ENCODE measurements at places on chromosomes 2 and 18.

DNA sequence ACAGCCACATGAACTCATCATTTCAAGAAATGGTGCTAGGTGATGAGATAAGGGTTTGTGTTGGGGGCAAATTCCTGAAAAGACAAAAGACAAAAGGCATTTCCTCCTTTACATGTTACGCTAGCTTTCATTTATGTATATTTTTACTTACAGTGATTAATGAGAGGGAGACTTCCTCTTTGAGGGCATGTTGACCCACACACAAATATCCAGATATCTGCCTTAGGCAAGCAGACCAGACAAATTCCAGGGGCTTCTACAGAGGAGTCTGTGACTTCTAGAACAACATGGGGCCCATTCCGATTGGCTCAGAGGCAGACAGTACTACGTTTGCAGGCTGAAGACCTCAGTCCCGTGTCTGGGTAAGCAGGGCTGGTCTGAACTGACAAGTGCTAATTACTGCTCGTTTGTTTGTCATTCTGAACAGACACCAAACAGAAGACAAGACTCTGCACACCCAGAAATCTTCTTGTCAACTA, 74.8 kb upstream of the ST6GAL2 start:
- DNase-seq: no peak

GRCh38 chr18:36015629-36016028, 43.1 kb downstream of the RMP24 start:
- DNase-seq: no peak

DNA sequence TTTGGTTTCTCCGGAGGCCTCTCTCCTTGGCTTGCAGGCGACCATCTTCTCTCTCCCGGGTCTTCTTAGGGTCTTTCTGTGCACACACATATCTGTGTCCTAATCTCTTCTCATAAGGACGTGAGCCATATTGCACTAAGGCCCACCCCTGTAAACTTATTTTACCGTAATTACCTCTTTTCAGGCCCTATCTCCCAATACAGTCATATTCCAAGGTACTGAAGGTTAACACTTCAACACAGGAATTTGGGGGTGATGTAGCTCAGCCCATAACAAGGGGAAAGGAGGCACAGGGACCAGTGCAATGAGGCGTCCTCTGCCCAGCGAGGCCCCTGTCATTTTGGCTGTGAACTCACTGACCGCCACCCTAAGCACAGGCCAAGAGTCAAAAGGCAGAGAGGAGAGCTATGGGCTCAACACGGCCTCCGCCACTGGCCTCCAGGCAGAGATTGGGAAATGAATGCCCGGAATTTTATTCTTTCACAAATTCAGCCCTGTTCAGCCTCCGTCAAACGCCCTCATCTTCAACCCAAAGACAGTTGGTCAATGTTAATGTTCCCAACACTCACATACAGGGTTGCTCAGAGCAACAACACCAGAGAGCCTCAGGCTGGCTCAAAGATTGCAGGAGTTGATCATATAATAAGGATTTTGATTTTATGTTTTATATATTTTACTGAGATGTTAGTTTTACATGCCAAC, 15.9 kb upstream of the NMUR1 start:
- DNase-seq: no peak

GRCh38 chr18:35635170-35635569, 53.6 kb downstream of the GALNT1 start:
- no peak for DNase-seq

DNA sequence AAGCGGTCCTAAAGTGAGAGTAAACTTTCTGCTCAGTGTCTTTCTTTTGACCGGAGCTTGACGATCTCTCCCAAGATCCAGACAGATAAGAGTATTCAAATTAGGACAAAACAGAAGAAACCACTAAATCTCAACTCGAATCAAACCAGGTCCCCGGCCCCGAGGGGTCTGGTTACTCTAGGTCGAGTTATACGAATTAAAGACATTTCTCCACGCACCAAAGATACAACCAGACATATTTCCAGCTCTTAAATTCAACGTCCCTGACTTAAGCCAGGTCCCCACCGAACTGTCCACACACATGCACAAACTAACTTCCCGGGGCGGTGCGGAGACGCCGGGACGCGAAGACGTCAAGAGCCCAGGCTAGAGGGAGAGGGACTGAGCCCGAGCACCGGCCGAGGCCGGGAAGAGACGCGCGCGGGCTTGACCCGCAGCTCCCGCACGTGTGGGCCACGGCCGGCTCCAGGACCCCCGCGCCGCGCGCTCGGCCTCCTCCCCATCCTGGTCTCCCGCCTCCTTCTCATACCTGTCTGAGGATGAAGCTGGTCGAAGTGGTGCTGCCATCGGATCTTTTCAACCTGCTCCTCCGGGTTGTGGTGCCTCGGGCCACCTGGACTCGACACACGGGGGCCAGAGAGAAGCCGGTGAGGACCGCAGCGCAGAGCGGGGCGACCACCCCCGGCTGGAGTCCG, 896 bp downstream of the CACNB4 start:
- DNase-seq: no peak

GRCh38 chr2:120368086-120368485, 22.1 kb downstream of the INHBB start:
- DNase-seq: no peak

DNA sequence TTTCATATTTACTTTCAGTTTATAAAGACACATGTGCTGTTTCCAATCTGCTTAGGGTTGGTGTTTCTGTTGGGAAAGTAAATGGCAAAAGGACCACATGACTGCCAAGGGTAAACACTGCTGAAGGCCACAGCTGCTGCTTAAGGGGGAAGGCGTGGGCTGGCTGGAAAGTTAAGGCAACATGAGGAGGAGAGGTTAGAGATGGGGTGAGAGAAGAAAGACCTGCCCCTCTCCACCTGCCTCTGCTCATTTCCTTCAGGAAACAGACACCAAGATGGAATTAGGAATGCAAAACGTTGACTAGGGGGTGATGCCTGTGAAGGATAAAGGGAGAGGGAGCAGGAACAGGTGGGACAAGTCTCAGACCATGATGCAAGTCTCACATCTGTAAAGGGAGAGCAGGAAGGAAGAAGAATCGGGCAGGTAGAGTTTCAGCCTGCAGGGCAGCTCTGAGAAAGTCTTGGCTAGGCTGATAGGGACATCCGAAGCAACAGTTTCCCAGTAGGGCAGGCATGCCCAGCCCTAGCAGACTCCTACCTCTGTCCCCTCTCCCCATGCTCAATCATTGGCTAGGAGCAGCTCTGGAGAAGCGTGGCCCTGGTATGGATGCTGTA, 86.0 kb downstream of the CDC42EP3 start:
- no peak for DNase-seq

DNA sequence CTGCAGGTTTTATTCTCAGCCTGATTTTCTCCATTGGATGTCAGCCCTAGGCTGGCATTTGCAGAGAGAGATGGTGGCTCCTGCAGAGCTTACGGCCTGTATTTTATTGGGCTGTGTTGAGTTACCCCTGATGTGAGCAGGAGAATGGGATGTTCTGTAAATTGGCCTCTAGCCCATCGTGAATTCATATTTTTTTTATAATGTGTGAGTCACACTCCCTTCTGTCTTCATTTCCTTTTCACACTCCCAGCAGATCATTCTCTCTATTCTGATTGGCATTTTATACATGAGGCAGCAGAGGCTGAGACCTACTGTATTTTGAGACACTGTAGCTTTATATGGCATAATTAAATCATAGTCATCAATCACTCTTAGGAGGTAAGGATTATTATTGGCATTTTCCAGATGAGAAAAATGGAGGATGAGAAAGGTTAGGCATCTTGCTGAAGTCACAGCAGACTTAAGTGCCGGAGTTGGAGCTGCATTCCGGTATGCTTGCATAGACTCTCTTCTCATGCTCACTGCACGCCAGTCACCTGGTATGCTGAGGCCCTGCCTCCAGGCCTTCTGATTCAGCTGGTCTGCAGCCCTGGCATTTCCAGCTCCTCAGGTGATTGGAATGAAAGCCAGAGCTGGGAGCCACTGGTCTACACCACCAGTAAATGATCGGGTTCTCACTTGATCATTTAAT, 142.4 kb downstream of the NEDD4L start:
- DNase-seq: peak; percentile 88

GRCh38 chr2:10620481-10620880, 69.3 kb downstream of the NOL10 start:
- peak; percentile 43 for DNase-seq

DNA sequence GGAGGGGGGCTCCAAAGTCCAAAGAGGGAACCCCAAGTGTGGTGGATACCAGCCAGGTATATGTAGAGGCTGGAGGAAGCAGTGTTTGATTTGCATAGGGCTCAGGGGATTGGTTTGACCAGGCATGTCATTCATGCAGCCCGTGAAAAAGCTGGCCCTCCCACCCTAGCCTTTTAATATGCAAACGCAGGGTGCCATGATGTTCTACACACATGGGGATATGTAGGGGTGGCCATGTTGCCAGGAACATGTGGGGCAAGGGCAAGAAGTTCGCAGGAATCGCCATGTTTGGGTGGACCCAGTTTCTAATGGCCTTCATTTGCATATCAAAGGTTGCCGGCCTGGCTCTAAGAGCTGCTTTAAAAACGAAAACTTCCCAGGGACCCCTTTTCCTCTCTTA, 33.6 kb downstream of the B3GNT7 start:
- no peak for DNase-seq

DNA sequence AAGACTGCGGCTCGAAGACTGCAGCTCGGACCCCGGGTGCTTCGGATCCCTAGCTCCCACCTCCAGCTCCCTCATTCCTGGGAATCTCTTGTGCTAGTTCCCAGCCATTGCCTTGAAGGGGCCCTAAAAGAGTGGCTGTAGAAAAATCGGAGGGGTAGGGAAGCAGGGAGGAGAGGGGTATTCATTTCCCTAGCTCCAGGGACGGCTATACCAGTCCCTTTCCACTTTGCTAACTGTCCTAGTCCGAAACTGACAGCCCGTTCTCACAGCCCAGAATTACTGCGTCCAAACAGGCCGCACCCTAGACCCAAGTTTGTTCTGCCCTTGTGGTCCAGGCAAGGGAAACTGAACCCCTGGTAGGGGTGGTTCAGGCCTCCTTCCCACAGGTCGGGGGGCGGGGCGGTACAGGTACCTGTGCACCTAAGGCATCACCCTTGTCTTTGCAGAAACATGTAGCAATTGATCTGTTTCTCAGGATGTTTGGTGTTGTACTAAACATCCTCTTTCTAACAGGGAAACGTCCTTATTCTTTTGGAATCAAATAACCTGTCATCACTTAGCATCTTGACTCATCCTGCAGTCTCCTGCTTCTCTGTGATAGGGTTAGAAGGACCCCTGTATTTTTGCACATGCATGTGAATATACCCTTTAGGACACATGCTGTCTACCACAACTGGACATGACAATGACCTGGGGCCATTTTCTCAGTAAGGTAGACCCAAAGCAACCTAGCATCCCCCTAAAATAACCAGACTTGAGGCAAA, 4.0 kb downstream of the EMX1 start:
- DNase-seq: no peak

DNA sequence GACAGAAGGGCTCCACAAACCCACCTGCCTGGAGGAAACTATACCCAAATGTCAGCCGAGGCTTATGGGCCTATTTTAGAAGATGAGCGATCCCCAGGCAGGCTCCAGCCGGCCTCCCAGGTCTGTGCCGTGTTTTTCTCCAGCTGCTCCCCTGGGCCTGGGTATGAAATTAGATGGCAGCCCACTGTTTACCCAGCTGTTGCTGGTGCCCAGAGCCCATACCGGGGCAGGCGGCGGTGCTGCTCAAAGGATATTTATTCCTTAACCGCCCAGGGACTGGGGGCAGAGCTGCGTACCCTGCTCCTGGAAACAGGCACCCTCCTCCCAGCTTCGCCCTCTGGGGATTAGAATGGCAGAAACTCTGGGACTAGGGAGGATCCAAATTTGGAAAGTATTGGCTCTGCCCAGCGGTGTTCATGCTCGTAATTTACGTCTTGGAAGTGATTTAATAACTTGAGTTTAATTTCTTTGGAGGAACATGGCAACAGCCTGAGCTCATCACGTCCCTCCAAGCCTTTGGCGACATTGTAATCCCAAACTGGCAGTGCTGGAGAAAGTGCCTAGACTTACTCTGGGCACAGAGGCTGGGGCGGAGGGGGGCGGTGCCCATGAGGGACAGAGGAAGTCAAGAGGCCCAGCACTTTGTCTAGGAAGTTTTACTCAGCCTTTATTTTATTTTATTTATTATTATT, 199.2 kb downstream of the KLHL29 start:
- DNase-seq: no peak

DNA sequence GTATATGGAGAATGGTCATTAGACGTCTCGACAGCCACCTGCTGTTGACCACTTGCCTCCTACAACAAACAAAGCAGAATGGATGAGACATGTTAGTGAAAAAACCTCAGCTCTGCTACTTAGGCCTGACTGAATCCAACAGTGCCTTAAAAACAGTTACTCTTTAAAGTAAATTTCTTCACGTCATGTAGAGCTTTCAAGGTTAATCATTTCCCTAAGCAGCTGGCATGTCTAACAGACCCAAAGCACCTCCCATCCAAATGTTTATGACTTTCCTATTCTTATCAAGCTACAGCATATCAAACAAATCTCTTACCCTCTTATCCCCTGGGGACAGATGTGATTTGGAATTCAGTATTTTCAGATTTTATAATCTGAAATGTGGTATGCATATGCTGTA, 75.6 kb upstream of the ITGB6 start:
- no peak for DNase-seq

GRCh38 chr18:48999569-48999968, 48.8 kb upstream of the SMAD7 start:
- no peak for DNase-seq

DNA sequence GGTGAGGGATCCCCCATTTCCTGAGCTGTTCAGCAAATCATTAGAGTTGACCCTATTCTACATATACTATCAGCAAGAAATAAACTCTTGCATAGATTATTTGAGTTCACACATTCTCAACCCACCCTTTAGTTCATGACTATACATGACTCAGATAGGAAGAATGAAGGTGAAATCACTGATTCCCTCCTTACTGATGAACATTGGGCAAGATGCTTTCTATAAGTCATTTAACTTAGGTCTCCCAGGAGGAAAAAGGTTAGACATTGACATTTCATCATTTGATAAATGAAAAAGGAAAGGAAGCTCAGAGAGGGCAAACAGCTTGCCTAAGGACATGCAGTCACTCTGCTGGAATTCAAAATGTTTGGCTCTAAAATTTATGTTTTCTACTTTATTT, 408.0 kb downstream of the TMEM182 start:
- DNase-seq: no peak

DNA sequence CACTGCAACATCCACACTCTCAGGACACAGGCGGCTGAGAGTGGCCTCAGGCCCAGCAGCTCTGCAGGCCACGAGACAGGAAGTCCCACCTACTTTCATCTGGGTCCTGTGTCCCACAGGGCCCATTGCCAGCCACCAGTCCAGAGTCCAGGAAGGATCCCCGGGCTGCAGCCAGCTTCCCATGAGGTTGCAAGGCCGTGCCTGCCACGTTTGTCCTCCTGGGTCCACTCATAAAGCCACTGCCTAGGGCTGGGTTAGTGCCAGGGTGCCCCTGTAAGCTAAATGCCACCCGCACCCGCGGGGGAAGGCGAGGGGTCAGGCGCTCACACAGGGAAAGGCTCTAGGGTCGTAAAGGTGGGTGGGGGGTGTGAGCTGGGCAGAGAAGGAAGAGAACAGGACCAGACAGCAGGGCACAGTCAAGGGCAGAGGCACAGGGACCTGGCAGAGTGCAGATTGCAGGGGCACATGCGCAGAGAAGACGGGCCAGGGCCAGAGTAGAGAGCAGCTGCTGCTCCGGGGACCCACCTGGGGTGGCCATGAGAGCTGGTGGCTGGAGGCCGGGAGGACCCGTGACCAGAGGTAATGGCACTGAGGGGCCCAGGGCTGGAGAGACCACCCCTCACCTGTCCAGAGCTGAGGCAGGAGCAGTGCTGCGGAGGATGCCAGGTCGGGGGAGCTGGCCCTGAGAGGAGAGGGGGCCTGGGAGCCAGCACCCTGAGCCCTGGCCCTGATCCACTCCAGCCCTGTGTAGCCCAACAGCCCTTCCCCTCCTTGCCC, 8.0 kb downstream of the AGXT start:
- no peak for DNase-seq
